ENCODE measurements at places on chromosomes 7 and 10. TPM values are rescaled to one million over a fixed set of nuclear protein-coding genes. Genes with fewer than 3 reads are reported as not detected.

Gene TEX36
- total RNA-seq, result not detected

Gene PCLO
- total RNA-seq, result 7.2 TPM

Gene CLDN3
- total RNA-seq, result 79.3 TPM

Gene CPSF4
- 26.9 TPM for total RNA-seq

Gene SAMD8
- total RNA-seq, result 24.6 TPM

Gene SNX10
- total RNA-seq, result 10.6 TPM

Gene LIPJ
- 0.23 TPM for total RNA-seq

Gene CLCN1
- total RNA-seq, result 3.9 TPM

Gene CLDN4
- 132 TPM for total RNA-seq

Gene FAM25A
- not detected for total RNA-seq

Gene TWIST1
- total RNA-seq, result 11.3 TPM

Gene CALD1
- total RNA-seq, result 167 TPM

Gene OR2A5
- total RNA-seq, result not detected

Gene STAG3
- total RNA-seq, result 1.3 TPM

Gene FAM13C
- 16.3 TPM for total RNA-seq

Gene TMEM236
- total RNA-seq, result 0.64 TPM

Gene MRLN
- 26.3 TPM for total RNA-seq

Gene GPRIN2
- 8.2 TPM for total RNA-seq

Gene SPDYE6
- total RNA-seq, result not detected

Gene GTF2IRD1
- total RNA-seq, result 39.9 TPM

Gene NUTM2B
- total RNA-seq, result 0.23 TPM

Gene NPY4R2
- not detected for total RNA-seq

Gene SPAM1
- total RNA-seq, result not detected

Gene SYT15
- 2.7 TPM for total RNA-seq

Gene PKD2L1
- total RNA-seq, result not detected

Gene LAMB1
- 493 TPM for total RNA-seq

Gene SNCG
- 20.1 TPM for total RNA-seq

Gene ATP6V1F
- 120 TPM for total RNA-seq

Gene TFR2
- 5.3 TPM for total RNA-seq

Gene GRM3
- total RNA-seq, result 0.18 TPM

Gene PPP1R17
- total RNA-seq, result not detected

Gene TUBB8
- 0.12 TPM for total RNA-seq

Gene LRRD1
- total RNA-seq, result 0.82 TPM

Gene GPR158
- 0.18 TPM for total RNA-seq

Gene ARMC3
- 5.5 TPM for total RNA-seq

Gene ZC3HAV1L
- 54.7 TPM for total RNA-seq

Gene ASAH2
- total RNA-seq, result 1.1 TPM

Gene NXPH1
- 0.23 TPM for total RNA-seq

Gene PNLIP
- 0.12 TPM for total RNA-seq

Gene CYP2C19
- total RNA-seq, result 0.18 TPM

Gene C1GALT1
- 30.9 TPM for total RNA-seq

Gene SFXN2
- total RNA-seq, result 44.4 TPM

Gene CALML5
- total RNA-seq, result not detected

Gene BAIAP2L1
- total RNA-seq, result 4.4 TPM

Gene NRG3
- total RNA-seq, result 6.1 TPM

Gene JCAD
- total RNA-seq, result 28.4 TPM

Gene CYP2W1
- 3.0 TPM for total RNA-seq

Gene LRMDA
- total RNA-seq, result 22.6 TPM

Gene OR2A12
- not detected for total RNA-seq

Gene GDF2
- total RNA-seq, result not detected

Gene CRHR2
- total RNA-seq, result 0.64 TPM

Measured in metanephros (tissue), 2 donors.